ENCODE measurements at places on chromosomes 6 and 20.

GRCh38 chr20:19885939-19886660, 128.0 kb downstream of the RIN2 start:
- no peak for DNase-seq

DNA sequence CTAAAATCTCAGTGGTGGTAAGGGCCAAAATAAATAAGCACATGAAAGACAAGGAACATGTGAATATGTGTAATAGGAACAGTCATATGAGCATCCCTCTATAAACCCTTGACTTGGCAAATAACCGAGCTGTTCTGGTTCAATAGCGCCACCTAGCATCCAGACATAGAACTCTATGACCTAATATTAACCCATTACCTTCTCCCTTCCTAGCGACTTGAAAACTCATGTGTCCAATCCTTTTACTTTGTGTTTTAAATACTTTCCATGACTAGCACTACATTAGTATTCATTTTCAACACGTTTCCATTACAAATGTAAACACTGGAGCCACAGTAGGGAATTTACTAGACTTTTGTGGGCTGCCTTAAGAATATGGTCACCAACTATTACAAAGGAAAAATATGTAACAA, 279.7 kb downstream of the UST start:
- DNase-seq, result no peak

GRCh38 chr20:45377269-45377668, 856 bp downstream of the TP53TG5 start:
- DNase-seq, result no peak

DNA sequence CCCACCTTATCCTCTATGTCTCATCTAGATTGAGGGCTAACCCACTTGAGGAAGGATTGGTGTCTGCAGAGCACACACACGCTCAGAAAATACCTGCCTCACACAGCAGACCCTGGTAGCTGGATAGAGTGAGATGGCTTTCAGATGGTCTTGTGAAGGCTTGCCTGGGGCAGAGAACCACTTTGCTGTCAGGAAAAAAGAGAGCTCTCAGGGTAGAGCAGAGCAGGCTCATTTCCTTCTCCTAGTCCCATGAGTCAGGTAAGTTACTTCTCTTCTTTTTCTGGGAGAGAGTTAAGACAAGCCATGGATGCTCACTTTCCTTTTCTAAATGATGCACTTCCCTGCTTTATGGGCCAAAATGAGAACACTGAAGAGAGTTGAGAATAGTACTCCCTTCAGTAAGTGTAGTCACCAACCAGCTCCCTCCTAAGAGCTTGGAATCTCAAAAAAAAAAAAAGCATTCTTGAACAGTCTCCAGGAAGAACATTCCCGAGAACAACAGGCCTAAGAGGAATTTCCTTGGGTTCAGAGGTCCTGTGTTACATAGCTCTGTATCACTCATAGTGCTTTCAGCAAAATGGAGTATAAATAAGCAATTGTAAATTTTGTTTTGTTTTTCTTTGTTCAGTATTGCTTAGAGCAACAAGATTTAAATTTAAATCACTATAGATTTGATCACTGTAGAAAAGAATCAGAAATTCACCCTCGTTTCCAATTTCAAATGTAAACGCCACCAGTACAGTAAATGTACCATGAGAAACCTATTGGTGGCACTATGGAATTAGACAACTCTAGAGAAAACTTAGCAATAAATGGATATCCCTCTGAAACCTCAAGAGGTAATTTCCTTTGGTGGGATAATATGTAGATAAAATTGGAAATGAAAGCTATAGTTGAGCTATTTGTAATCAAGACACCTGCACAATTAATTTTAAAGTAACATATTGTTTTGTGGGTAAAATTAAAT, 530.3 kb downstream of the RFPL4B start:
- DNase-seq, result no peak

DNA sequence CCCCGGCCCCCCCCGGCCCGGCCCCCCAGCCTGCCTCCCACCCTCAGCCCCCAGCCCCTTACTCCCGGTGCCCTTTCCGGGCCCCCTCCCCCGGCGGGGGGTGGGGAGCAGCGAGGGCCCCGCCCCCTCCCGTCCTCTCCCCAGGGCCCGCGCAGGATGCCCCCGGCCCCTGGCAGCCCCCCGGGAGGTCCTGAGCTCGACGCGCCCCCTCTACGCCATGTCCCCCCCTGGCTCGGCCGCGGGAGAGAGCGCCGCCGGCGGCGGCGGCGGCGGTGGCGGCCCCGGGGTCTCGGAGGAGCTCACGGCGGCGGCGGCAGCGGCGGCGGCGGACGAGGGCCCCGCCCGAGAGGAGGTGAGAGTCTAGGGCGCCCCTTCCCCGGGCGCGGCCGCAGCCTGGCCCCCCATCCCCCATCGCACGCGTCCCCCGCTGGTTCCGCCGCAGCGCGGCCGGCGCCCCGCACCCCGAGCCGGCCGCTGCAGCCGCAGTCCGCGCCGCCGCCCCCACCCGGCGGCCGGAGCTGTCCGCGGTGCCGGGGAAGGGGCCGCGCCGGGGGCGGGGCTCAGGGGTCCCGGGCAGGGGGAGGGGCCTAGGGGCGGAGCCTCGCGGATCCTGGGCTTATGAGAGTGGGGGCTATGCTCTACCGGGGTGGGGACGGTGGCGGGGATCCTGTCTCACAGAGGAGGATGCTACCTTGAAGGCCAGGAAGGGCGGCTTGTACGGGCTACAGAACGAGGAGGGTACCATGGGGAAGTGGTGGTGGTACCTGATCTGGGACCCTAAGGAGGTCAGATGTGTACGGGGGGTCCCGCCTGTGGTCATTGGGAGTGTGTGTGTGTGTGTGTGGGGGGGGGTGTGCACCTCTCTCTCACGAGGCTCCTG, 516 bp downstream of the TMEM151B start:
- DNase-seq, result no peak

- no peak for DNase-seq
Measured at GRCh38 chr6:153101461-153101860, 29.6 kb downstream of the RGS17 start.

GRCh38 chr6:168711049-168711640, 270.2 kb downstream of the SMOC2 start:
- no peak for DNase-seq
